SK-N-DZ (cell line): ENCODE measurements at places on chromosomes 6 and 20.

GRCh38 chr6:168179133-168179532 lies 100.1 kb upstream of the FRMD1 start:
- DNase-seq = no peak

GRCh38 chr6:34056305-34057108 lies 89.4 kb downstream of the GRM4 start:
- DNase-seq = no peak

DNA sequence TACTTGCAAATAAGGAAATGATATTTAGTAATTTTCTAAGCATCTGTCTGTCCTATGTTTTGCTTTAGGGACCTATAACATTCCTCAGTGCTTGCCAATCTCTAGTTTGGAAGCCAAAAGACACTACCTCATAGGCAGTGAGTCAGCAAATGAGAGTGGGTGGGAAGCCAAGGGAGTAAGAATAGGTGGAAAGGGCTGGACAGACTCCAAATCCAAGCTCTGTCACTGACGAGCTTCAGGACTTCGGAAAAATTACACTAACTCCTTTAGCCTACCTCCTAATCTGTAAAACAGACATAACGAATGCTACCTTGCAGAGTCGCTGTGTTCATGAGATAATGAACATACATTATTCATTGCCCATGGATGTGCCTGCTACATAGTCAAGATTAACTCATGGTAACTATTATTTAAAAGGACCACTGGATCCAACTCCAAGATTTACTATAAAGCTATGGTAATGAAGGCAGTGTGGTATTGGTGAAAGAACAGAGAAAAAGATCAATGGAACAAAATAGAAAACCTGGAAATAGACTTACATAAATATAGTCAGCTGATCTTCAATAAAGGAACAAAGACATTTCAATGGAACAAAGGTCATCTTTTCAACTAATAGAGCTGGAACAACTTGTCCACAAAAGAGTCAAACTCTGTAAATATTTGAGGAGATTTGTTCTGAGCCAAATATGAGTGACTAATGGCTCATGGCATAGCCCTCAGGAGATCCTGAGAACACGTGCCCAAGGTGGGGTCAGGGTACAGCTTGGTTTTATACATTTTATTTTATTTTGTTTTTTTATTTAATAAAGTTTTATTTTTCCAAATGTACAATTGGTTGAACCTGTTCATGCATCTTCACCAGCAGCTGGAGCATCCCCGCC lies 64.1 kb downstream of the FAM50B start:
- DNase-seq = no peak

DNA sequence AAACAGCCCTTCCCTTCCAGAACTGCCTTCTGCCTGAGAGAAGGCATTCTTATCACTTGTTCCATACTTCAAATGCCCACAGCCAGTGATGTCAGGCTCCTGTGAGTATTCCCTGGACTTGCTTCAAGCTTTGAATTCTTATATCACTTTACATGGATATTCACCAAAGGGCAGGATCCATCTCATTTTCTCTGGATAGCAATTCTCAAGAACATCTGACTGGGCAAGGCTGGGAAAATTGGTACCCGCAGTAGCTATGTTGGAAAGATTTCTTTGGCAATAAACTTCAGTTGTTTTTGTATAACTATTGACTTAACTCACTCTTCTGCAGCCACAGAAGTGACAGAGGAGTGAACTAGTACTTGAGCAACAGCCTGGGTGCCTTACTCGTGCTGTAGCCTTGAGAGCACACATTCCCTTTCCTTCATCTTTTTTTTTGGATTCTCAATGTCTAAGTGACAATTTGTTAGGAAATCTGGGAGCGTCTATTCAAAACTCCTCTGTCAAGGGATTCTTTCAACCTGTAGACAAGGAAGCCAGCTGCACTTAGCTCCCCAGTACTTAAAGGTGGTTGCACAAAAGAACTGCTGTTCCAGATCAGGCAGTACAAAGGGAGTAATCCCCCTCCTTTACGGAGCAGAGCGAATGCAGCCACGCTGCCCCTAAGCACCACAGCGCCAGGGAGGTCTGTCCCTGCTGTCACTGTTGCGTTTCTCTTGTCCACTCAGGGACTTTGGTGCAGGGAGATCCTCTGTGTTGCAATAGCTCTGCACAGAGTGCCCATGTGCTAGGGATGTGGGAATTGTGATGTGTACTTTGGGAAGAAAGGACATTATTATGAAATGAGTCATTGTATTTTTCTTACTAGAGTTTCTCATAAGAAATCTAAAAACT lies 69.6 kb downstream of the JAG1 start:
- no peak for DNase-seq

DNA sequence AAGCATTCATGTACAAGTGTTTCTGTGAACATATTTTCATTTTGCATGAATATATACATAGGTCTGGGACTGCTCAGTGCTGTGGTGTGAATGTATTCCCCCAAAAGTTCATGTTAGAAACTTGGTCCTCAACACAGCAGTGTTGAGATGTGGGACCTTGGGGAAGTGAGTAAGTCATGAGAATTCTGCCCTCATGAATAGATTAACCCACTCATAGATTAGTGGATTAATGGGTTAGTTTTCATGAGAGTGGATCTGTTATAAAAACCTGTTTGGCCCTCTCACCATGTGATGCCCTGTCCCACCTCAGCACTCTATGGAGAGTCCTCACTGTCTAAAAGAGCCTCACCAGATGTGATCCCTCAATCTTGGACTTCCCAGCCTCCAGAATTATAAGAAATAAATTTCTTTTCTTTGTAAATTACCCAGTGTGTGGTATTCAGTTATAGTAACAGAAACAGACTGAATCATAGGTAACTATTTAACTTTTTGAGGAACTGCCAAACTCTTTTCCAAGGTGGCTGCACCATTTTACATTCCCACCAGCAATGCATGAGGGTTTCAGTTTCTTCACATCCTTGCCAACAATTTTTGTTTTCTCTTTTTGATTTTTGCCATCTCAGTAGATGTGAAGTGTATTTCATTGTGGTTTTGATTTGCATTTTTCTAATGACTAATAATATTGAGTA lies 45.3 kb downstream of the QRSL1 start:
- DNase-seq = no peak

GRCh38 chr20:57566803-57567459 lies 6.0 kb downstream of the PCK1 start:
- DNase-seq = no peak

DNA sequence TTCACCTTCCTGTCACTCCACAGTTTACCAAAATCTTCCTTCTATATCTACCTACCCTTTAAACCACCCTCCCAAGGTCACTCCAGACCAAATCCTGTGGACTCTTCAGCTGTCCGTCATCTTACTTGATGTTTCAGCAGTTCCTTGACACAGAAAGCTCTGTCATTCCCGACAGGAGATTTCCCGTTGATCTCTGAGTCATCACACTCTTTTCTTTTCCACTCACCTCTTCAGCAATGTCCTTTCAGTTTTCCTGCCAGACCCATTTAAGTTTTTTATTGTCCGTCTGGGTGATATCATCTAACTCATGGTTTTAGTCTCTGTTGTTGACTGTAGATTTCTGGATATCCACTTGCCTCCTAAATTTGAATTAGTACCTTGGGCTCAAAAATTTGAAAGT lies 69.9 kb upstream of the SCGN start:
- no peak for DNase-seq

GRCh38 chr6:85405853-85406198 lies 44.1 kb upstream of the NT5E start:
- DNase-seq = no peak

- no peak for DNase-seq
Measured at GRCh38 chr20:19969106-19969505, 48.1 kb upstream of the NAA20 start.

DNA sequence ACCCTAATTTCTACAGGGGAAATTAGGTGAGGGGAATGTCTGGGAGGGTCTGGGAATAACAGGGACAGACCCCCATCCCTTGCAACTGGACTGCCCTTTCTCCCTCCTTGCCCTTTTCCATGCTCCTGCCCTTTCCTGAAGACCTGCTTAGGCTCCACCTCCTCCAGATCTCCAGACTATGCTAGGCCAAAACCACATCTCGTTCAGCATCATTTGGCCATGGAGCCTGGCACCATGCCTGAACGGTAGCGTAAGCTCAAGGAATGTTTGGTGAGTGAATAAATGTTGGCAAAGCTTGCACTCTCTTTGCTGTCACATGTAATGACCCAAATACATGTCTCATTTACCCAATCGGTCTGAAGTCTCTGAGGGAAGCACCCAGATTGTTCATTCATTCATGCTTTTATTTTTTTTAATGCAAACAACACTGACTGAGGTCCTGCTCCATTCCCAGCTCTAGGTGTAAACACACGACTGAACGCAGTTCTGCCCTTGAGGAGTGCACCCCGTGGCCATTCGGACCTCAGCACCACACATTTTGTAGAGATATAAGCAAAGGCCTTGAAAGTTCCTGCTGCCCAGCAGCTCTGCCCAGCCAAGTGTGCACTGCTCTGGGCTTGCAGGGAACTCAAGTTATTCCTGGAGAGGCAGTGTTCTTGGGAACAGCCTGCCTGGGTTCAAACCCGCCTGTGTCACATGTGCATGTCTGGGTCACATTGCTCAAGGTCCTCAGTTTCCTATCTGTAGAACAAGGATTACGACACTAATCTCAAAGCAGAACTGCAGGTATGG lies 1.1 kb upstream of the GRM4 start:
- DNase-seq = no peak

DNA sequence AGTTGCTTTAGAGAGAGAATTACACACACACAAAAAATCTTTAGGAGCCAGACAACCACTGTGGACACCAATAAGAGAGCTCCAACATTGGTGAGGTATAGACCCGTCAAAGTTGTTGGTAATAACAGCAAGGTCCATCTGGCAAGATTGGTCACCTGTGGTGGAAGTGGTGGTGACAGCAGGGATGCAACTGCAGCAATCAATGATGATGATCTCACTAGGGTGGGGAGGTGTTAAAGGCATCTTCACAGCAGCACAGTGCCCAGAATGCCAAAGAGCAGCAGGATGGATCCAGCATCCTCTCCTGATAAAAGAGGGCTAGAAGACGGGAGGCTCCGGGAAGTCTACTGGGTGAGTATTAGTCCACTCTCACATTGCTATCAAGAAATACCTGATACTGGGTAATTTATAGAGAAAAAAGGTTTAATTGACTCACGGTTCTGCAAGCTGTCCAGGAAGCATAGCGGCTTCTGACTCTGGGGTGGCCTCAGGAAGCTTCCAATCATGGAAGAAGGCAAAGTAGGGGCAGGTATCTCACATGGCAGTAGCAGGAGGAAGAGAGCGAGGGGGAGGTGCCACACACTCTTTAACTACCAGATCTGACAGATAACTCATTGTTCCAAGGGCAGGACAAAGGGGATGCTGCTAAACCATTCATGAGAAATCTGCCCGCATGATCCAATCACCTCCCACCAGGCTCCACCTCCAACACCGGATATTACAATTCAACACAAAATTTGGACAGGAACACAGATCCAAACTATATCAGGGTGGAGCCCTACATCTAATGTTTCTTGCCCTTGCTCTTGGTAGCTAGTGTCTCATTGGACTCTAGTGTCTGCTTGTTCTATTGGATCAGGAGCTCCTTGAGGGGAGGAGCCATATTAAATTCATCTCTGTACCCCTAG lies 48.9 kb downstream of the KLHL31 start:
- DNase-seq = no peak

- DNase-seq = no peak
Measured at GRCh38 chr20:40416274-40416673, 272.8 kb downstream of the MAFB start.

DNA sequence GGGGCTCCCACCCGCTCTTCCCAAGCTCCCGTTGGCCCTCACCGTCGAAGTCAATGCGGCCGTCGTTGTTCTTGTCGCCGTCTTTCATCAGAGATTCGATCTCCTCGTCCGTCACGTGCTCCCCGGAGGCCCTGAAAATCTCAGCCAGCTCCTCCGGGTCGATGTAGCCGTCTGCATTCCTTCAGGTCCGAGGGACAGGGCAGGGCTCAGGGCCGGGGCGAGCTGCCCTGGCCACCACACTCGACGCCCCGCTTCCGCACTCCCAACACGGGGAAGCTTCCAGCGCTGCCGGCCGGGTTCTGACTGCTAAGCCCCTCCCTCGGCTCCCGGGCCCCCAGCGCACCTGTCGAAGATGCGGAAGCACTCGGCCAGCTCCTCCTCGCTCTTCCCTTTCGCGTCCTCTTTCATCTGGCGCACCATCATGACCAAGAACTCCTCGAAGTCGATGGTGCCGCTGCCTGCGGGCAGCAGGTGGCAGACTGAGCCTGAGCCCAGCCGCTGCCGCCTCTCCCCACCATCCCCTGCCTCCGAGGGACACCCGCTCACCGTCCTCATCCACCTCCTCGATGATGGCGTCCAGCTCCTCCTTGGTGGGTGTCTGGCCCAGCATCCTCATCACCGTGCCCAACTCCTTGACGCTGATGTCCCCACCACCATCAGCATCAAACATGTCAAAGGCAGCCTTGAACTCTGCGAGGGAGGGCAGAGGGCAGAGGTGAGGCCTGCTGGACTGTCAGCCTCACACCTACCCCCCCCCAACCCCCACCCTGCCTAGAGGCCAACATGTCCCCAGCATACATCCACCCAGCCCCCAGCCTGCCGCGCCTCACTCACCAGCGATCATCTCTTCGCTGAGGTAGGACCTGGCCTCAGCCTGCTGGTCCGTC lies 2.9 kb downstream of the TNNC2 start:
- DNase-seq = peak; percentile 68

DNA sequence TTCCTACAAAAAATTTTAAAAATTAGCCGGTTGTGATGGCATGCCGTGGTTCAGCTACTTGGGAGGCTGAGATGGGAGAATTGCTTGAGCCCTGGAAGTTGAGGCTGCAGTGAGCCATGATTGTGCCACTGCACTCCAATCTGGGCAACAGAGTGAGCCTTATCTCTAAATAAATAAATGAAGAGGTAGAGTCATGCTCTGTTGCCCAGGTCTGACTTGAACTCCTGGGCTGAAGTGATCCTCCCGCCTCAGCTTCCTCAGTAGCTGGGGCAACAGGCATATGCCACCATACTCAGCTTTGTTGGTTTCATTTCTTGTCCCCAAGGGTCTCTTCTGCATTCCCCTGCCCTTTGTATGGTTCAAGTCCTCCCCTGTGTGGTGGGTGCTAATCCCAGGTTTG lies 17.0 kb downstream of the HSPA1B start:
- DNase-seq = no peak

- DNase-seq = no peak
Measured at GRCh38 chr6:33248643-33248931, 23.1 kb downstream of the VPS52 start.

DNA sequence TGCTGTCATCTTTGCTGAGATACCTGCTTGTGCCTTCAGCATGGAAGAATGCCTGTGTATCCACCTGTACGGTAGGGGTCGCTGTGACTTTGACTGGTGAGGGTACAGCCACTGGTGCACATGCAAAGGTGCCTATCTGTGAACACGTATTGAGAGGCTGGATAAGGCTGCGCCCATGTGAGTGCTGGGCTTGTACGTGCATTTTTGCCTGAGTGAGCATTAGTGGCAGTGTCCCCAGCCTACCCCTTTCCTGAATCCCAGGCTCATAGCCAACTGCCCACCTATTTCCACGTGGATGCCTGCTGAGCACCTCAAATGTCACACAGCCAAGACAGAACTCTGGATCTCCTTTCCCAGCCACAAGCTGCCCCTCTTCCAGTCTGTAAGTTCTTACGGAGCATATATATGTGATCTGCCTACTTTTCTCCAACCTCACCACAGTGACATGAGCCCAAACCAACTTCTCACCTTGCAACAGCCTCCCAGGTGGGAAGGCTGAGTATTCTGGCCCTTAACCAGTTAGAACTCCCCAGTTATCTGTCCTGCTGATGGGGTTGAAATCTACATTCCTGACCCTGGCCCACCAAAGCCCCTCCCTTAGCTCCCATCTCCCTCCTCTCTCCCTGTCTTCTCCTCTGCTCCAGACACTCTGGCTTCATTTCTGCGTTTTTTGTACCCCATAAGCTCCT lies 1.1 kb upstream of the SLC2A10 start:
- no peak for DNase-seq
